ENCODE measurements at places on chromosomes 6 and 20.
A peak's percentile ranks its signal among the peaks of the same experiment; 100 is the strongest.

DNA sequence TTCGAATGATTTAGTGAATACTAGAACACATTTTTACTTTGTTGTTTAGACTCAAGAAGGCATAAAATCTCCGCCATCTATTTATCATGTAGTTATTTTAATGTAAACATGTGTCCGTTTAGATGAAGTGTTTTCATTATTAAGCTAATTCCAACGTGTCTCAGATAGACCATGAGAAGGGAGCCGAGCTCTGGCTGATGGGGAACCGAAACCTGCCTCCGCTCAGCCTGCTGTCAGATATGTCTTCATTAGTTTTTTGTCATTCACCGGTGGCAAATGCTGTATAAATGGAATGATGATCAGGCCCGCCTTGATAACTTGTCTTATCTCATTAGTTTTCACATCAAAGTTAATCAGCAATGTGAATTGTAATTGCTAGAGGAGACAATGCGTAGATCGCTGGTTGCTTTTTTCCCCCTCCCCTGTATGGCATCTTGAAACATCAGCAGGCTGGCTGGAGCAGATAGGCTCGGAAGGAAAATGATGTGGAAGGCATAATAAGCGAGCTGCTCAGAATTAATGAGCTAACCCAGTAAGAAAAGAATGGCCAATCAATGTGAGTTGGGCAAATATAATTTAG lies 136.4 kb downstream of the LINC00237 start:
- peak; percentile 24 for DNase-seq

DNA sequence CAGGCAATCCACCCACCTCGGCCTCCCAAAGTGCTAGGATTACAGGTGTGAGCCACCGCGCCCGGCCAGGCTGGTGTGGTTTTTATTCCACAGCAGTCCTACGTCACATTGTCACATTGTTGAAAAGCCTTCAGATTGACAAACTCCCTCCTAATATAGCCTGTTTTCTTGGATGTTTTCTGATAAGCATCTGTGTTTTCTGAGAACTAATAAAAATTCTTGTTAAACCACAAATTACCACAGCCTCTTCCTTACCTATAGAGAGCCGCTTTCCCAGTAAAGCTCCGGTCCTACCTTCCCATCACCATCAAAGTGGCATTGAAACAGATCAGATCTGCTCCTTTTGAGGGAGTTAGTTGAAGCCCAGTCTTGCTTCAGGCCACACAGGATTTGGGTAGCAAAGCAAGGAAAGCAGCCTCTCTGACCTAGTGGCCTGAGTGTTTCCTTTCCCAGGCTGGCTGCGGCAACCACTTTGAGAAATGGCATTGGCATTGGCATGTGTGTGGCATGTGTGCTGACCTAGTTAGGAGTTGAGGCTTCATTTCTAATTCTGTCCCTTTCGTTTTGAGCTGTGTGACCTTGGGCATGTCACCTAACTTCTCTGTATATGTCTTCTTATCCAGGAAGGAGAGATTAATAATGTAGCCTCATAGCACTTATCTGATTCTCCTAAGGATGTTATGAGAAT lies 1.7 kb upstream of the PKIG start:
- no peak for DNase-seq

DNA sequence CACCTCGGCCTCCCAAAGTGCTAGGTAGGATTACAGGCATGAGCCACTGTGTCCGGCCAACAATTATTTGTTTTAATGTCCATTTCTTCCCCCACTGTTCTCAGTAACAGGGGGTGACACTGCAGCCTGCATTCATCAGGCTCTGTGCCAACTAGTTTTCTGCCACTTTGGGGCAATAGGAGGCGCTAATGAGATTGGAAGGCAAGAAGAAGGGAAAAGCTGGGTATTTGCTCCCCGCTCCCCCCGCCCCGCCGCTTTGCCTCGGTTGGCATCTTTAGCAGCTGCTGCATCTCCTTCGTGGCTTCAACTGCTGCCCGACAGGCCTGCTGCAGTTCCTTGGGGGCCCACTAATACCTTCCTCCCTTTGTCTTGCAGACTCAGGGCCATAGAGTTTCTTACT lies 35.0 kb upstream of the MDGA1 start:
- DNase-seq: no peak

DNA sequence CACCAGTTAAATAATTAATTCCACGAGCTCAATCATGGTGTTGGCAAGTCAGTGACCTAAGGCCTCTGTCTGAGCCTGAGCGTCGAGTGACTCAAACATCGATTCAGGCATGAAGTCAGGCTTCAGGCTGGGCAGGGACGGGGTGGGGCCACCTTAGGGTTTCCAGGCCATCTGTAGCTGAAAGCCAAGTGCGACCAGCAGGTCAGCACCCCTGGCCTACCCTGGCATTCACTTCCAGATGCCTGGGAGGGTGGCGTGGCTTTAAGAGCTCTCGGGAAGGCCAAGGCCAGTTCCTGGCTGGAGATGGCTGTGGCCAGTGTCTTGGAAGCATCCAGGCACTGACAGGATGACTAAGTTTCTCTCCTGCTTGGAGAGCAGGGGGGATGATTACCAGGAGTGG lies 113.4 kb downstream of the DACT2 start:
- DNase-seq: no peak

DNA sequence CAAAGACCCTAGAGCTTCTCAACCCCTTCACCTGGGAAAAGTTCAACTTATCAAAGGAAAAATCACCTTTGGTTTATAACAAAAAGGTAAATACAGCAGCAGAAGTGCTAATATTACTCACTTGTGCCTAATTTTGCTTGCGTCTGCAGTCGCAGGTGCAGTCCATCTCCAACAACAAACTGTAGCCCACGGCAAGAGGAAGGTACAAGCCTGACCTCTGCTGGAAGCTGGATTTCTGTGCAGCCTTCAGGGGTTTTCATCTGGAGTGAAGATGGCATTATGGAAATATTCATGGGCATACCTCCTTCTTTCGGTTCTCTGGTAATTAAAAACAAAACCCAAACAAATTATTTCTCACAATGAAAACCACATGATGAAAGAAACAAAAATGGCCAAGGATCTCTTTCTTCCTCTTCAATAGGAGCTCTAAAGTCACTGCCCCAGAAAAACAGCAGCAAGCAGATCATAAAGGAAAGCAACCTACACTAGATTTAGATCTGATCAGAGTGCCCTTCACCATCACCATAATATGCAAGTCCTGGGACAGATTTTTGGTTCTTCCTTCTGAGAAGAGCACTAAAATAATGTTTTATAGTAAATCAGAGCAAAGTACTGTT lies 7.8 kb downstream of the UBE3D start:
- DNase-seq: peak; percentile 20

DNA sequence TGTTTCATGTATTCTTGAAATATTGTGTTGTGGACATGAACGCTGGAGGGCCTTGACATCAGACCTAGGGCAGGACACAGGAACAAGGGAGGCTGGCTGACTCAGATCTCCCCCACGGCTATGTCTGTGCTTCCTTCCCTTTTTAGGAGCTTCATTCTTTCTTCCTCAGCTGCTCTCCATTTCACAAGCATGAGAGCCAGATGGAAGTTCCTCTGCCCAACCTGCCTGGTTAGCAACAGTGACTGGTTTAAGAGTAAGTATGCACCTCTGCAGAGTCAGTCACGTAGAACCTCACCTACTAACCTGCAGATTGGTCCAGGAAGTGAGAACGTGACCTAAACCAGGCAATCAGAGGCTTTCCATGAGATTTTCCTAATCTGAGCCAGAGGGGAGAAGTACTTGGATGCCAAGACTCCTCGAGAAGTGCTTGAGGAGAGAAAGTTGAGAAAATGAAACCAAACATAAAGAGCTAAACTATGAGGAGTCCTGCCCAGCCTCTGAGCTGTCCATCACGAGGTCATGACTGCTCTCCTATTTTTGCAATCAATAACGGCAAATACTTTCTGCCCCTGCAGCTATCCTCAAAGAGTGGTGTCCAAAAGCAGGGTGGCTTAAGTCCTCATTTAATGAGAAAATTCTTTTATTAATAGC lies 465.2 kb upstream of the CITED2 start:
- no peak for DNase-seq

GRCh38 chr20:8126841-8127378 lies 5.2 kb upstream of the PLCB1 start:
- no peak for DNase-seq

GRCh38 chr6:42340511-42340910 lies 111.2 kb downstream of the TRERF1 start:
- DNase-seq: no peak

DNA sequence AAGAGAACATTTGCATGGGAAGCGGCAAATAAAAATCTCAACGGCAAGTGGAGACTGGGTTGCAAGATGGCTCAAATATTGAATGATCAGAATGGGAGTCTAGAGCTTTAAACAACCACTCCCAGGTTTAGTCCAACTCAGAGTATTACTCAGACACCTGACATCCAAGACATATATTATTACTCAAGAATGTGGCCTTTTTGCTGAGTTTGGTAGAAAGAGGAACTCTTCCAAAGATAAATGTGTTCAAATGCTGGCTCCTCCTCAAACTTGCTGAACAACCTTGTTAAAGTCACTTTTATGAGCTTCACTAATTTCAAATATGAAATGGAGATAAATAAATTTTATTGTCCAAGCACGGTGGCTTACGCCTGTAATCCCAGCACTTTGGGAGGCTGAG lies 77.8 kb downstream of the ESR1 start:
- DNase-seq: no peak

GRCh38 chr20:39968495-39968894 lies 720.5 kb downstream of the MAFB start:
- DNase-seq: no peak

GRCh38 chr6:27889628-27890444 lies 22.4 kb downstream of the OR2B2 start:
- no peak for DNase-seq

- DNase-seq: no peak
Measured at GRCh38 chr6:55916188-55916587, 40.8 kb upstream of the BMP5 start.

- DNase-seq: no peak
Measured at GRCh38 chr6:143099647-143100046, 39.0 kb downstream of the AIG1 start.

DNA sequence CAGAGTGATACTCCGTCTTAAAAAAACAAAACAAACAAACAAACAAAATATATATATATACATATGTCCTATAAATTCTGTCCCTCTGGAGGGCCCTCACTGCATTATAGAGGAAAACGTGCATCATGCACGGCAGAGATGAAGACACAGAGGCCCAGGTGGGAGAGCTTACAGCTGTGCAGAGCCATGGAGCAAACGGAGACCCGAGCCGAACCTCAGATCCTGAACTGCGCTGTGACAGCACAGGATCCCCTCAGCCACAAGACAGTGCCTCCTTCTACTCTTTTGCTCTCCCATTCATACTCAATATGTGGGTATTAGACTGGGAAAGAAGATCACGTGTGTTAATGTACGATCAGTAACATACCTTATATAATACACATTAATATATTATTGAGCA lies 81.6 kb downstream of the ZNF217 start:
- no peak for DNase-seq

- no peak for DNase-seq
Measured at GRCh38 chr6:75579951-75580350, 21.7 kb upstream of the SENP6 start.

DNA sequence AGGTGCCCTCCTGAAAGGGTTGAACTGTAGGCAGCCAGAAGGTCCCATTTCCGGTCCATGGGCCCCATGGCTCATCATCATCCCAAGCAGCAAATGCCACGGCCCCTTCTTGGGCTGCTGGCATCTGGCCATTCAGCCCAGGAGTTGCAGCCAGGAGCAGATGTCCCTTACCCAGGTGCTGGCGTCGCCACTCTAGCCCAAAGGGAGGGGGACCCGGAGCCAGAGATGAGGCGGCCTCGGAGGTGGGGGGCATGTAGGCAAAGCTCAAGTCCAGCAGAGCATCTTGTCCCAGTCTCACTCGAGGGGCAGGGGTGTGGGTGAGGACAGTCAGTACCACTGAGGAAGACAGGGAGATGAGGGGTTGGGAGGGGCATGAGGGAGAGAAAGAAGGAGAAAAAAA lies 6.3 kb upstream of the RGL2 start:
- DNase-seq: no peak

DNA sequence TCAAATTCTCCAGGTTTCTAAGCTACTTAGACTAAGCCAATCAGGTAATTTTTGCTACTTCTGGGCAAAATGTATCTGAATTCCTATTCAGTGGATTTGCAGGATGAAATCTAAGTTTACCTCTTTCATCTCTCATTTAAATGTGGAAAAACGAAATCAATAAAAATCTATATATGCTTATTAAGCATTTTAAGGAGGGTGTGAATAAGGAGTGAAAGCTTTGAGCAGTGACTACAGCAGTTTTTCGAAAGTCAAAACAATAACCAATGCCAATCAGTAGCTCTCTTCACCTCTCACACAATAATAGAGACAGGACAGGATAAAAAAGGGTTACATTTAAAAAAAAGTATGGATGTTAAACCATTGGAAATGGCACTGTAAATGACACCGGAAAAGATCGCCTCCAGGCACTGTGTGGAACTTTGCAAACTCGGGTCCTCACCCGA lies 476 bp upstream of the BCKDHB start:
- no peak for DNase-seq

- DNase-seq: peak; percentile 7
Measured at GRCh38 chr6:39189915-39190544, 39.2 kb downstream of the KCNK5 start.

GRCh38 chr20:35984382-35984781 lies 16.0 kb downstream of the CNBD2 start:
- DNase-seq: no peak

Measured in NCI-H1417 (cell line).